Esophagus mucosa (tissue), 1 donor: ENCODE measurements at places on chromosomes 12 and 14. TPM values are rescaled to one million over a fixed set of nuclear protein-coding genes. Genes with fewer than 3 reads are reported as not detected.

- no peak for ATAC-seq
These were observed 22.9 kb upstream of the LTBP2 start for GRCh38 chr14:74634964-74635363.

- ATAC-seq: no peak
These were observed 113.2 kb downstream of the CAND1 start for GRCh38 chr12:67382241-67382871.

GRCh38 chr12:28135801-28136439 lies 54.3 kb upstream of the CCDC91 start:
- ATAC-seq: no peak

DNA sequence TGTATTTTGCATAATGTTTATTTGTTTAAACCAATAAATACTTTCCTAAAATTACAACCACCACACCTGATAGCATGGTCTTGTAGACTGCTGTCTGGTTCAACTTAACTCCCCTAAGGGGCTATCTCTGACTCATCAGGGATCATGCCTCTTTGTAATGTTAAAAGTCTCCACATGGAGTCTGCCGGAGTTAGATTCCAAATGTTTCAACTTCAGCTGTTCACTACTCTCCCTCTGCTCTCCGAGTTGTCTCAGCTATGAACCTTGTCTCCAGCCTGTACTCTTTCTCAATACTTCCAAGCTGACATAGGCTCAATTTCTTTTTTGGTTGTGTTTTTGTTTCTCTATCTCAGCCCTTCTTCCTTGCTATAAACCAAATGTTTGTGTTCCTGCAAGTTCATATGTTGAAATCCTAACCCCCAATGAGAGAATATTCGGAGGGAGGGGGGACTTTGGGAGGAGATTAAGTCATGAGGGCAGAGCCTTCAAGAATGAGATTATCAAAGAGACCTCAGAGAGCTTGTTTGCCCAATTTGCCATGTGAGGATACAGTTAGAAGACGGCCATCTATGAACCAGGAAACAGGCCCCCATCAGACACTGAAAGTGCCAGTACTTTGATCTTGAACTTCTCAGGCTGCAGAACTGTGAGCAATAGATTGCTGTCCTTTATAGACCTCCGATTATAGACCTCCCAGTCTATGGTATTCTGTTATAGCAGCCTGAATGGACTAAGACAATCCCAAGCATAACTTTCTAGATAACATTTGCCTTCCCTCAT lies 858.2 kb downstream of the VRK1 start:
- ATAC-seq: no peak

DNA sequence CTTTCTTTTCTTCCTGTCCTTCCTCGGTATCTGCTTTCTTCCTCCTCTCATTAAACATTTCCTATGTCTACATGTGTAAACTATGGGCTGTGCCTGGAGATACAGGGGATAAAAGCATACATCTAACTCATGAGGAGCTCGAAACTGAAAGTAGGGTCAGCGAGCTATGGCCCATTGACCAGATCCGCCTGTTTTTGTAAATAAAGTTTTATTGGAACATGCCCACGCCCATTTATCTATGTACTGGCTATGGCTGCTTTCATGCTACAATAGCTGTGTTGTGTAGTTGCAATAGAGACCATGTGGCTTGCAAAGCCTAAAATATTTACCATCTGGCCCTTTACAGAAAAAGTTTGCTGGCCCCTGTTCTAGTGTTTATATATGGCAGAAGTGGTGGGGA lies 500.8 kb upstream of the GARIN6 start:
- no peak for ATAC-seq

CLEC4A gene
- total RNA-seq: 0.96 TPM

- no peak for ATAC-seq
These were observed 1.3 kb downstream of the VASH1 start for GRCh38 chr14:76762411-76763095.

DNA sequence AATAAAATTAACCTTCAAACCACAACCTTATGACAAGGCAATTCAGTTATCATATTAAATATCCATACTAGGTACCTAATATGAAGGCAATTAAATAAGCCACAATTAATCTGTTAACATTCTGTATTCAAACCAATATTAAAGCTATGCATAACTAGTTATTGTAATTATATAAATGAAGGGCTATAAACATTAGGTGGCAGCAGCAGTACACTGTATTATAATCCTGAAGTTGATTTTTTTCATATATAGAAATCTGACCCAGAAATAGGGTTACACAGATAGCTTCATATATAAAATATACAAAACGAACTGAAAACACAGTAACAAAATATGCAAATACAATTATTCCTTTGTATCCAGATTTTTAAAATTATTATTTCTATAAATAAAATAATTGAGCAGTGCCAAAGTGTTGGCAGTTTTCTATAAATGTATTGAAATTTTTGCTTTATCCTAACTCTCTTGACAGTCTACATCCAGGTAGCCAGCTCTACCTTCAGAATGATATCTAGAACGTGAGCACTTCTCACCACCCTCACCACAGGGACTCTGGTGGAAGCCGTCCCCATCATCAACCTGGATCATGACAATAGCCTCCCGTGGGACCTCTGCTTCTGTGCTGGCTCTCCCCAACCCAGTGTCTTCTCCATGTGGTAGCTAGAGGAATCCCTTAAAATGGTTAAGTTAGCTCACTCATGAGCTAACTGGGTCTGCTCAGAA lies 136.2 kb downstream of the MED13L start:
- peak; percentile 38 for ATAC-seq

DNA sequence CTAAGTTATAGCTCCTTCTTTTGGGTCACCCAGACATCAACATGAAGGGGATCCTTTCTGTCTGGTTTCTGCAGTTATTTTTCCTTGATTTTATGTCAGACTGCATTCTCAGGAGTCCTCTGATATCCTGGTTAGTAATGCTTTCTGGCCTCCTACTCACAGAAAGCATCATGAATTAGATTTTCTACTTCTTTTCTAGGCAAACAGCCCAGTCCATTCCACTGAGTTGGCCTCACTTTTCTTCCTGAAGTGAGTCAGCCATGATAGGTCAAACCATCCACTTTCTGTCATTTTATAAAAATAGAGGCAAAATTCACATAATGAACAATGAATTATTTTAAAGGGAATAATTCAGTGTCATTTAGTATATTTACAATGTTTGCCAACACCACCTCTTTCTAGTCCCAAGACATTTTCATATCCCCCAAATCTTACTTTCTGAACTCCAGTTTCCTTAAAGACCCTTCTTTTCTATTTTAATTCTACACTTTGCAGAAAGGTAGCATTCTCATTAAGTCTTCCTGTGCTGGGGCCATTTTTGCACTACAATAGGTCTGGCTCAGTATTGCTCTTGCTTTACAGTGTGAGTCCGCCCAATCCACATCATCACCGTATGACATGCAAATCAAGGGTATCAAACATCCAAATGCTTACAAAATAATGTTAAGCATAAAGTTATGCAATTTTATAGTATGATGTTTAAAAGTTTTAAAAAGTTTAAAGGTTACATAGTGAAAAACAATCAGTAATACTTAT lies 95.1 kb downstream of the UNC79 start:
- ATAC-seq: no peak

GRCh38 chr14:51951656-51952055 lies 37.7 kb upstream of the RTRAF start:
- ATAC-seq: no peak

DNA sequence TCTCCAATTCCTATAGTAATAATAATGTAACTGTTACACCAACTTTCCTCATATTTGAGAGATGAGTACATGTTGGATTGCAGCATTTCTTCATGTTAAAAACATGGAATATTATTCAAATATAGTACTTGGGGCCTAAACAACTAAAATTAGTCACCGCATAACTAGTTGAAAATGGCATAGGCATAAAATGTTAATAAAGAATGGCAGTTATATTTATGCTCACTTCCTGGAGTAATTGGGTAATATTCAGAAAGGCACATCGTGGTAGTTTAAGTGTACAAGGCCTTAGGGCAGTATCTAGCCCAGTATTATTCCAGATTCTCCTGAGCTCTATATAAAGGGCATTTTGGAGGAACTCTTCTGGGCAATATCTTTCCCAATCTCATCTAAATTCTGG lies 46.0 kb downstream of the ERGIC2 start:
- no peak for ATAC-seq

TIGAR gene
- total RNA-seq: 6.1 TPM

TNS2 gene
- 10.6 TPM for total RNA-seq

RBP5 gene
- total RNA-seq: 0.76 TPM

DNA sequence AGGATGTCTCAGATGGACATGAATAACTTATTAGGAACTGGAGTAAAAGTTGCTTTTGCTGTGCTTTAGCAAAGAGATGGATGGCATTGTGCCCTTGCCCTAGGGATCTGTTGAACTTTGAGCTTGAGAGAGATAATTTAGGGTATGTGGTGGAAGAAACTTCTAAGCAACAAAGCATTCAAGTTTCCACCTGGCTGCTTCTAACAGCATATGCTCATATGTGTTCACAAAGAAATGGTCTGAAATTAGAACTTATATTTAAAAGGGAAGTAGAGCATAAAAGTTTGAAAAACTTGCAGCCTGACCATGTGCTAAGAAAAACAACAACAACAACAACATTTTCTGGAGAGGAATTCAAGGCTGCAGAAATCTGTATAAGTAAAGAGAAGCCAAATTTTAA lies 7.9 kb upstream of the CPSF6 start:
- no peak for ATAC-seq

DNA sequence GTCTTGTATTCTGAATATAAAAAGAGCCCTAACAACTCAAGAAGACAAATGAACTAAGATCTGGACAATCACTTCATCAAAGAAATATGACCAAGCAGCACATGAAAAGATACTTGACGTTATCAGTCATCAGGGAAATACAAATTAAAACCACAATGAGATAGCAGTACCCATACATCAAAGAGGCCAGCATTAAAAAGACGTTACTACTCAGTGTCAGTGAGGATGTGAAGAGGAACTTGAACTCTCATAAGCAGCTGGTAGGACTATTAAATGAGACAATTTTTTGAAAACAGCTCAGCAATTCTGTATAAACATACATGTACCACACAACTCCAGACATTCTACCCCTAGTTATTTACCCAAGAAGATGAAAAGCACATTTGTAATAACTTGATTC lies 55.9 kb downstream of the FERMT2 start:
- ATAC-seq: no peak

DNA sequence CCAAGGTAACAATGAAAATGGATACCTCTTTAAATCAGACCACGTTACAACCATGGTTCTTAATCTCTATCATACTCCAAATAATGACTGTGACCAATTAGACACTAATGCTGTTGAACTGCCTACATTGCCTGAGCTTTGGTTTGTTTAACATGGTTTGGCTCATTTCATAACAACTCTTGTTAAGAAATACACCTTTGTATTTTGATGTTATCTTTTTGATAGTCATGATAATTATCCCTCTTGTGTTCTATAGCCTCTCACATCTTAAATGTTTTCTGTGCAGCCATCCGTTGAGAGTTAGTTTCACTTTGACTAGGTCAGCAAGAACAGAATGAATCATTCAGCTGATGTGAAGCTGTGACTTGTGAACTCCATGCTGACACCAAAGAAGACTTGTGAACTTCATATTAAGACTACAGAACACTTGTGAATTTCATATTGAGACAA lies 75.5 kb upstream of the RERGL start:
- peak; percentile 45 for ATAC-seq

DNA sequence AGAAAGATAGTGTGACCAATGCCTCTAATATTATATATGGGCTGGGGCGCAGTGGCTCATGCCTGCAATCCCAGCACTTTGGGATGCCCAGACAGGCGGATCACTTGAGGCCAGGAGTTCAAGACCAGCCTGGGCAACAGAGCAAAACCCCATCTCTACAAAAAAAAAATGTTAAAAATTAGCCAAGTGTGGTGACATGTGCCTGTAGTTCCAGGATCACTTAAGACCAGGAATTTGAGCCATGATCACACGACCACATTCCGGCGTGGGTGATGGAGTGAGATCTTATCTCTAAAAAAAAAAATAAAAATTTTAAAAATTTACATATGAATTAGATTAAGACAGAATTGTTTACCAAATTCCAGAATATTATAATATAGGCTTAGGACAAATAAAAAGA lies 12.0 kb downstream of the TM7SF3 start:
- no peak for ATAC-seq

DNA sequence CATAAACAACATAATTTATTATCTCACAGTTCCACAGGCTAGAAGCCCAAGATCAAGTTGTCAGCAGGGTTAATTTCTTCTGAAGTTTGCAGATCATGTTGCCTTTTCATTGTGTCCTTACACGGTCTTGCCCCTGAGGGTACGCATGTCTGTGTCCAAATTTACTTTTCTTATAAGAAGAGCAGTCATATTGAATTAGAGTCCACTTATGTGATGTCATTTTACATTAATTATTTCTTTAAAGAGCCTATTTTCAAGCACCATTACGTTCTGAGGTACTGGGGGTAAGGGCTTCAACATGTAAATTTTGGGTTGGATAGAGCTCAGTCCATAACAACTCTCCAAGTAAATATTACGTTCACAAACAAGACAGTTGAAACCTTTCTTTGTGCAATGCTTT lies 236.6 kb upstream of the OR4E1 start:
- no peak for ATAC-seq

DNA sequence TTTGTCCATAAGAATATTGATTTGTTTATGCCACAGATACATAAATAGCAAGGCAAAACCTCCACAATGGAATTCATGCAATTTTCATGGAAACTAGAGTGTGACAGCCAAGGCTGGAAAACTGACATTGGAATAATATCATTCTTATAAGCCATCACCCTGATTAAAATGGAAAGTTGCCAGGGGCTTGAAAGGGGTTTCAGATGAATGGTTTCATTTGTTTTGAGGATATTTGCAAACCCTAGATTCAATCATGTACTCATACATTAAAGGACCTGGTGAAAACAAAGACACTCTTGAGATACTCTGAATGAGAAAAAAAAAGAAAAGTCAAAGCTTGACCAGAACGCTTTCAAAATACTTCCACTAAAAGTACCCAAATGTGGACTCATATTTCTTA lies 205.7 kb downstream of the DIO2 start:
- no peak for ATAC-seq

DNA sequence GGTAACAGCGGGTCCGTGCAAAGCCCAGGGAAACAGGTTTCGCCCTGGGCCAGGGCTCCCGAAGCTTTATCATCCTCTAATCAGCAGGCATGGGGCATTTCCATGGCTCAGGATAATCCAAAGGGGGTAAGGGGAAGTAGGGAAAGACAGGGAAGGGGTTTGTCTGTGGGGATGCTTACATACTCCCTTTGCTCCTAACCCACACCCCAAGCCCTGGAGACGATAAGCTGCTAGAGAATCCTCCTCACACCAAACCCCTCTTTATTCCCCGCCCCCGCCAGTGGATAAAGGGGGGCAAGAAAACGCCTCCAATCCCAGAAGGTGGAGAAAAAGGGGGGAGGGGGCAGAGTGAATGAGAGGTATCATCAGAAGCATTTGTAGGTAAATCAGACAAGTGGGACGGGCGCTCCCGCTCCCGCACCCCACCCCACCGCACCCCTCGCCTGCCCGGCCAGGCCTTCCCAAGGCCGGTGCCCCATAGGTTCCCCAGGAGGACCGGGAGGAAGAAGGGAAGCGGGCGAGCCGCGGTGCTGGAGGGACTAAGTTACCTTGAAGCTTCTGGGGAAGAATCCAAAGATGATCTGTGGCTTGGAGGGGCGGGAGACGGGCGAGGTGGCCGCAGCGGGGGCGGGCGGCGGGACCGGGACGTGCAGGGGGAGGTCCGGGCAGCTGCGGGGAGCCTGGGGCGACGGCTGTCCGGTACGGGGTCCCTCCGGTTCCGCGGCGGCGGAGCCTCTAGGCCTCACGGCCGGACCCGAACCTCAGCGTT lies 762 bp downstream of the PPP2R5E start:
- peak; percentile 25 for ATAC-seq

- ATAC-seq: no peak
These were observed 214.1 kb downstream of the FBXL14 start for GRCh38 chr12:1380171-1380851.
